ENCODE measurements at places on chromosomes 1 and 21. TPM values are rescaled to one million over a fixed set of nuclear protein-coding genes. Genes with fewer than 3 reads are reported as not detected.

RHBDL2 gene
- not detected for polyA plus RNA-seq

SLC6A9 gene
- polyA plus RNA-seq: 10.6 TPM

DNA sequence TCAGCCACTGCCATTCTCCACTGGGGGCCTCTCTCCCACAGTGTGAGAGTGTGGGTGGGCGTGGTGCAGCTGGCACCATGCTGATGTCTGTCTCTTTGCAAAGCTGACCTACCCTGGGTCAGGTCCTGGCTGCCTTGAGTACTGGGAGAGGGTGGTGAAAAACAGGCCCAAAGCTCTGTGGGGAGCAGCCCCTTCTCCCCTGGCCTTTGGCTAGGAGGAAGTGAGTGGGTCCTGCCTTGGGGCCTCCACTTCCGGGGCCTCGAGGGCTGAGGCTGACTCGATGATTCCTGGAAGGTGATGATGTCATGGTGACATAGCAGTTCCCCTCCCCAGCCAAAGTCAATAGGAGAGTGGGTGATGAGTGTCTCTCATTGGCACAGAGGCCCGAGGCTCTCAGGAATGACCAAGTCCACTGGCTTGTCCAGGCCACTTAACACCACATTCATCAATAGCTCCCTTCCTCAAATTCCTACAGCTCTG is 53.0 kb downstream of the IER5 start:
- DNase-seq: peak; percentile 81

DNA sequence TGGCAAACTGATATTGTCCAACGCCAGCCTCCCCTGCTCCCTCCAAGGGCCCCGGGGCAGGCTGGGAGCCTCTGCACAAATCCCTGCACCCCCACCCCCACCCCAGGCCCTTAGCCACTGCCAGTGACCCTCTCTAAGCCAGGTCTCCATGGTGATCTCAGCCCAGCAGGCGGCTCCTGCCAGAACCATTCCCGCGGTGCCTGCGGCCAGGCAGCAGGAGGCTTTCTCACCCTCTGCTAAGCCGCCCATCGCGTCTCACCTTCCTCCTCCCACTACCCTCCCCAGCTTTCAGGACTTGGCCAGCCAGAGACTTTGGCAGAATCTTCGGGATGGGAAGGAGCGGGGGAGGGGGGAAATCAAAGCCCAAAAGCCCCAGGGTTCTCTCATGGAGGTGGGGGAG is 46.8 kb upstream of the WASF2 start:
- DNase-seq: no peak

DNA sequence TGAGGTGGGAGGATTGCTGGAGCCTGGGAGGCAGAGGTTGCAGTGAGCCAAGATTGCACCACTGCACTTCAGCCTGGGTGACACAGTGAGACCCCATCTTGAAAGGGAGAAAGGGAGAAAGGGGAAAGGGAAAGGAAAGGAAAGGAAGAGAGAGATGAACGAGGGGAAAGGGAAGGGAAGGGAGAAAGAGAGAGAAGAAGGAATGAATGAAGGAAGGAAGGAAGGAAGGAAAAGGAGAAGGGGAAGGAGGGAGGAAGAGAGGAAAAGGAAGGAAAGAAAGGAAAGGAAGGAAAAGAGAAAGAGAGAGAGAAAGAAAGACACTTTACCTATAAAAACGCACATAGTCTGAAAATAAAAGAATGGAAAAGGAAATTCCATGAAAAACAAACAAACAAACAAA is 18.0 kb downstream of the ZNF695 start:
- DNase-seq: no peak

GRCh38 chr1:237316352-237316751 is 274.4 kb downstream of the RYR2 start:
- DNase-seq: no peak

DNA sequence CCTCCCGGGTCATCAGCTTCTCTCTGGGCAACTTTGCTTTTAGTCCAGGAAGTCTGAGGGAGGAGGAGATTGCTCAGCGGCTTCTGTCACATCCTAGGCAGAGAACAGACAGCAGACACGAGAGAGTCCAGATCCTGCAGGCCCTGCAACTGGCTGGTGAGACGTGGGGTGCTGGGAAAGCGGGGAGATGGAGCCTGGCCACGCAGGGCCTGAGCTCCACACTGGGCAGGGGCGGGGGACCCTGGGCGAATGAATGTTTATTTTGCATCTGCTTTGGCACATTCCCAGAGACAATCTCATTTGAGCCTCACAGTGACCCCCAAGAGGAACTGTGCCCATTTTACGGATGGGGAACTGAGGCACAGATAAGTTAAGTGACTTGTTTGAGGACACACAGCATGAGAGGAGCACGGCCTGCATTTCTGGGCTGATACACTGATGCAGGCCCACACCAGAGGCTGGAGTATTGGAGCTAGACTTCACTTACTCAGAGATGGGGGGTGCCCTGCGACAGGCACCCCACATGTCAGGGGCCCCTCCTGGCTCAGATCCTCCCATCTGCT is 9.6 kb downstream of the C1orf167 start:
- no peak for DNase-seq

- DNase-seq: no peak
Measured at GRCh38 chr1:20325407-20325843, 34.8 kb downstream of the VWA5B1 start.

DNA sequence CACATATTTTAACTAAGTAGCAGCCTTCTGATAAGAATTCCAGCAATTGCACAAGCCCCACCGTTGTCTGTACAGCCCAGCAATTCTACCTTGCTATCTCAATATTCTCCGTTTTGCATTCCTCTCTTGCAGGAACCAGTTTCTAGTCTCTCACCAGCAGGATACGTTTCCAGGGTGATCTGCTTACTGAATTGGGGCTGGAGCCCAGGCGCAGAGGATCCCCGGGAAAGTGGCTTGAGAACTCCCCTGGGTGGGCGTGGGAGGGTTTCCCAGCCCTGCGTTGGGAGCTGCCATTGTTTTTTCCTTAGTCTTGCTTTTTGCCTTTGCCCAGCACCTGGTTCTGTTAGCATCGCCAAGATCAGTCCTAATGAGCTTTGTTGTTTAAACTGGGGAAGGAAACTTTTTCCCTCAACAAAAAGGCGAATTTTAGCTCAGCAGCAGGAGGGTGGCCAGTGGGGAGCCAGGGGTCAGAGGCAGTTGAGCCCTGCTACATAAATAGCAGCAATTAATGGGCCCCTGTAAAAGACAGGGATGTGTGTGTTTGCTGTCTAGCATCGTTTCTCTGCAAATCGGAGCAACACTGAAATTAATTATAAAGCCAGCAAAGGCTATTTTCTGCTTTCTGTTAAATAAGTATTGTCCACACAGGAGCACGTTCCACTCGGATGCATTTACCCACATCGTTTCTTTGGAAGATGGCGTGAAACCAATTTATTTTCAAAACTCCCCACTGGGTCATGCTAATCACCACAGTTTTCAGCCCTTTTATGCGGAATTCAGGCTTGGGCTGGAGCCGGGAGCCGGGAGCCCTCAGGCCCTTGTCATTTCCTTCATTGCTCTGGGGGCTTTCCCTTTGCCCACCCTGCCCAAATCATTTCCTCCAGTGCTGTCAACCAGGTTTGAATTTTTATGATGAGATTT is 36.6 kb downstream of the HUNK start:
- no peak for DNase-seq

Measured in K562 (cell line).